ENCODE measurements at places on chromosomes 1 and 21.

GRCh38 chr1:167412072-167412471 lies 106.3 kb downstream of the CD247 start:
- no peak for DNase-seq

GRCh38 chr1:70656361-70656760 lies 245.3 kb downstream of the CTH start:
- no peak for DNase-seq

GRCh38 chr1:2277741-2278488 lies 49.8 kb downstream of the SKI start:
- no peak for DNase-seq

- no peak for DNase-seq
These were observed 68.0 kb downstream of the MEGF6 start for GRCh38 chr1:3543076-3544039.

DNA sequence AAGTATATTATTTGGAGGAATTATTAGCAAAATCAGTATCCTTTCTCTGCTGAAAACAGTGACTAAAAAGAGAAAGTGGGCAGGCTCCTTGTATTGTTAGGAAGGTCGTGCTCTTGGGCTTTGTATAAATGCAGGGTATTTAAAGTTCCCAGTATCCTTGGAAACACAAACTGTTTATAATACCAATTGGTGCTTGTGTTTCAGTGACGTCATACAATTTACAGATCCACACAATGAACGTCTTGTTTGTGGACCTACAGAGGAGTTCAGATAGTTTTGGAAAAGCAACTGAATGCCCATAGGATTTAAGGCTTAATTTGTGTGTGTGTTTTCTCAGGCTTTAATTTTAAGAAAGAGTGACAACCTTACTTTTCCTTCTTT lies 168.2 kb downstream of the RASAL2 start:
- no peak for DNase-seq

- DNase-seq = no peak
These were observed 34.8 kb downstream of the CLCA1 start for GRCh38 chr1:86503406-86504136.

DNA sequence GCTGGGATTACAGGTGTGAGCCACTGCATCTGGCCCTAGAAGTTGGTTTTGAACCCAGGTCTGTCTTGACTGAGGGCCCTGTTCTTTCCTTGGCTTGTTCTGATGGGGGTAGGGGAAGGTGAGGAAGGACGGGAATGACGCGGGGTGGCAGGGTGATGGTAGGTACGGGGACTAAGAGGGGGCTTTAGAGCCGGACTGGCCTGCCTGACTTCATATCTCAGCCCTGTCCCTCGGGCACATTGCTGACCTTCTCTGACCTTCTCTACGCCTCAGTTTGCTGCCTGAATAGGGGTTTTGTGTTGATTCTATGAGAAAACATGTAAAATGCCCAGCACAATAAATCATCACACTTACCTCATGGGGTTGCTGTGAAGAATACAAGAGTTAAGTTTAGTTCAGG lies 6.7 kb downstream of the RNF186 start:
- DNase-seq = no peak

GRCh38 chr1:227548119-227548397 lies 15.3 kb upstream of the ZNF678 start:
- no peak for DNase-seq

GRCh38 chr1:168598892-168599291 lies 22.5 kb downstream of the XCL1 start:
- DNase-seq = no peak

DNA sequence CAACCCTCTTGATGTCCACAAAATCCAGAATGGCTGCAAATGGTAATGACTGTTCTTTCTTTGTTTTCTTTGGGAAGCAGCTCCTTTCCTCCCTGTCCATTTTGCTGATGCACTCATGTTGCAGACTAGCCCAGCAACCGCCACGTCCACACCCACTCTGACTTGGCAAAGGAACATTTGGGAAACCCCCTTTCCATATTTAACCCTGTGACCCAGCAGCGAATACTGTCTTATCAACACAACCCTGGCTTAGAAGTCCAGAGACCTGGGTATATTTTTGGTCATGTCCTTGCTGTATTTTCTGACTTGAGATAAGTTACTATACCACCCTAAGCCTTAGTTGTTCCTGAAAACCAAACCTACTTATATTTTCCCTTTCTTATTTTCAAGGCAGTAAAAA lies 18.1 kb upstream of the SHE start:
- no peak for DNase-seq

GRCh38 chr1:10968411-10968826 lies 44.0 kb upstream of the TARDBP start:
- no peak for DNase-seq

GRCh38 chr1:227378181-227378580 lies 59.9 kb upstream of the CDC42BPA start:
- no peak for DNase-seq

- DNase-seq = no peak
These were observed 953 bp downstream of the PTPRU start for GRCh38 chr1:29237129-29237821.

GRCh38 chr1:192998536-192998935 lies 60.6 kb downstream of the UCHL5 start:
- DNase-seq = no peak

GRCh38 chr21:34992736-34993398 lies 56.2 kb downstream of the RUNX1 start:
- no peak for DNase-seq

DNA sequence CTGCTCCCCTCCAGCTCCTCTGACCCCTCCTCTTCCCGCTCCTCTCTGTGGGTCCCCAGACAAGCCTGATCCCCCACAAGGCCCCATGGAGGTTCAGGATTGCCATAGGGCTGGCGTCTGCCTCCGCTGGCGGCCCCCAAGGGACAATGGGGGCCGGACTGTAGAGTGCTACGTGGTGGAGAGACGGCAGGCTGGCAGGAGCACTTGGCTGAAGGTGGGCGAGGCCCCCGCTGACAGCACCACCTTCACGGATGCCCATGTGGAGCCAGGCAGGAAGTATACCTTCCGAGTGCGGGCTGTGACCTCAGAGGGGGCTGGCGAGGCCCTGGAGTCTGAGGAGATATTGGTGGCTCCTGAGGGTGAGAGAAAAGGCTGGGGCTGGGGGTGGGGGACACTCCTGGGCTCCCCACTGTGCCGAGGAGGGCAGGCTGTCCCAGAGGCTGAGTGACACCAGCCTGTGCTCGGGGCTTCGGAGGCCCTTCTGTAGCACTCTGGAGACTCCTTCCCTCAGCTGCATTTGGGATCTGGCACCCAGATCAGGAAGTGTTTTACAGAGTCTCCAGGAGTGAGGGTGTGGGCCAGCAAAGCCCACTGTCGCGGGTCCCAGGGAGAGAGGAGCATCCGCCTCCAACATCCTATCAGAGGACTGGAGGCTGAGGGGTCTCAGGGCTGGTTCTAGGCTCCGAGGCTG lies 25.9 kb downstream of the IGFN1 start:
- DNase-seq = no peak

DNA sequence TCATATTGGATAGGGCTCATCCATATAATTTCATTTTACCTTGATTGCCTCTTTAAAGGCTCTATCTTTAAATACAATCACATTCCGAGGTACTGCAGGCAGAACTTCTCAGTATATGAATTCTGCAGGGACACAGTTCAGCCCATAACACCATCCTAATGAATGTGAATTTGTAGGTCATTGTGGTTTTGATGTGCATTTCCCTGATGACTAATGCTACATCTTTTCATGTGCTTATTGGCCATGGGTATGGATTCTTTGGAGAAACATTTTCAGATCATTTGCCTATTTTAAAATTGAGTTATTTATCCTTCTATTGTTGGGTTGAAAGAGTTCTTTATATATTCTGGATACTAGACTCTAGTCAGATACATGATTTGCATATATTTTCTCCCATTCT lies 9.6 kb upstream of the RPS6KC1 start:
- DNase-seq = no peak

DNA sequence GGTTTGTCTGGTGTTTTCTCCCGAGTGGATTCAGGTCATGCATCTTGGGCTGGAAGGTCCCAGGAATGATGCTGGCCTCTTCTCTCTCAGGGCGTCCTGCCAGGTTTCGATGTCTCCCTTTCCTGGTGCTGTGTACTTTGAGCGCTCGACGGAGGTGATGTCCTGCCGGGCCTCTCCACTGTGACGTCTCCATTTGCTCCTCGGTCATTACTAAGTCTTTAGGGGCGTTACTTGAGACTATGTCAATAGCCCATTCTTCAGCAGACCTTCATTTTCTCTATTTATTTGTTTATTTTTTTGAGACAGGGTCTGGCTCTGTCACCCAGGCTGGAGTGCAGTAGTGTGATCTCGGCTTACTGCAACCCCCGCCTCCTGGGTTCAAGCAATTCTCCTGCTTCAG lies 37.2 kb upstream of the TNFRSF1B start:
- DNase-seq = no peak

DNA sequence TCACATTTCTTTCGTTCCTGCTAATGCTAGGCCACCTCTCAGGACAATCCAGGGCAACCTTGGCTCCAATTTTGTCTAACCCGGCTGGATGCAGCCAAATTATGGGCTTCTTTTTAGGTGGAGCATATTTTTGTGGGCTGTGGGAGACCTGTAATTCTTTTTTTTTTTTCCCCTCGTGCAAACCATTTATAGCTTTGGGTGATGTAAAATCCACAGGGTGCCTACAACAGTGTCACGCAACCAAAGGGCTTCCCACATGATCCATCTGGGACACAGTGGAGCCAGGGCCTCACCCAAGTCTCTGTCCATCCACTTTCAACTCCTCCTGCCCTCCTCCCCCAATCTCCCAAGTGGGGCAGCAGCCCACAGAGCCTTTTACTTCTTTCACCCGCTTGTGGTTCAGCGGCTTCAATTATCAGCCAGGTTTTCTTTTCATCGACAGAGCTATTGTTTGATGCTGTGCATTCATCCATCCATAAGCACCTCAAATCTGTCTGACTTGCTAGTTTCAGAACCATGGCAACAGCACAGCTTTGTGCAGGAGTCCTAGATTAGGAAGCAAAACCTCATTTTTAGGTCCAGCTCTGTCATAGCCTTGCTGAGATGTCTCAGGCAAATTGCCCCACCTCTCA lies 10.0 kb upstream of the OVAAL start:
- DNase-seq = no peak

- no peak for DNase-seq
These were observed 105.0 kb downstream of the FNBP1L start for GRCh38 chr1:93552741-93553455.

DNA sequence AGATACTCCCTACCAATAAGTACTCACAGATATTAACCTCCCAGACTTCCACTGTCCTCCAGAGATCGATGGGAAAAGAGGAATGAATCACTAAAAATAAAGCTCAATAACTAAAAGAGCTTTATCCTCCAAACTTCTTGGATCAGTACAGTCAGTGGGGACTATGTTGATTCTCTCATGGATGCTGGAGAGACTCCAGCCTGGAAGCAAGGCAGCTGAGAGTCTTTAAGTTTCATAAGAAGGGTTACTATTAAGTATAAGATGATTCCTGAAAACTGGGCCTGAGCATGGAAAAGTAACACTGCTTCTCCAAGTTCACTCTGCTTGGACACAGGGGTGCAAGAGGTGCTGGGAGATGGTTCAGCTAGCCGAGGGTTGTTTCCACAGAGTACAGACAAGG lies 6.2 kb upstream of the DDR2 start:
- no peak for DNase-seq

DNA sequence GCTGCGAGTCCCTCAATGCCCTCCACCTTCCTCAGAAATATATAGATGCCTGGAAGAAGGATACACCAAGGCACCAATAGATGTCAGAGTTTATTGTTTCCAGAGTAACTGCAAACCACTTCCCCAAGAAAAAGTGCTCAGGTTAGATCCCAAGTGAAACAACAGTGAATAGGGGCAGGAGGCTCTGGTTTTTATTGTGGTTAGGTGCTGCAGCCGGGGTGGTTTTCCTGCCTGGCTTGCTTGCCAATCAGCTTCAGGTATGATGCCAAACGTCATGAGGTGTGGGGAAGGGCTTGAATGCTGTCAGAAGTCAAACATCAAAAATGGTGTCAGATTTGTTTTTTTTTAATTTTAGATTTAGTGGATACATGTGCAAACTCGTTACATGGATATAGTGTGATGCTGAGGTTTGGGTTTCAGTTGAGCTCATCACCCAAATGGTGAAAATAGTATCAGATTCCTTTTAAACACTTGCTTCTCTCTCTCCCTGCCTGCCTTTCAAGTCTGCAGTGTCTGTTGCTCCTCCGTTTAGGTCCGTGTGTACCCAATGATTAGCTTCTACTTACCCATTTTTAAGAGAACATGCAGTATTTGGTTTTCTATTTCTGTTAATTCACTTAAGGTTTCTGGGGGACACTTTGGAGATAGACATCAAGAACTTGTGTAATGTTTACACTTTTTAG lies 1317.0 kb downstream of the MRPL39 start:
- peak; percentile 2 for DNase-seq

DNA sequence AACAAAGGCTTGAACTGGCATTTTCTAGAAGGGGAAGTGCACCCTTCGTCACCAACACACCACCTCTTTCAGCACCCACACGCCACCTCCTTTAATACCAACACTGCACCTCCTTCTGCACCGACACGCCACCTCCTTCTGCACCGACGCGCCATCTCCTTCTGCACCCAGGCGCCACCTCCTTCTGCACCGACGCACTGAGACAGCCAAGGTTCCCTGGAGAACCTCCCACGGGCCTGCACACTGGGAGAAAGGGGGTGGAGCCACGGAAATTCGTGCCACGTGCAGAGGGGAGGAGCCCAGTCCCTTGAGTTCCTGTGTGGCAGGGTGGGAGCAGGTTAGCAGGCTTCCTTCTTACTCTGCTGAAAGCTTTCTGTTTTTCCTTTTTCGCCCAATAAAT lies 327.9 kb upstream of the C1orf174 start:
- no peak for DNase-seq

GRCh38 chr1:8017495-8018197 lies 8.5 kb downstream of the ERRFI1 start:
- DNase-seq = no peak

- DNase-seq = no peak
These were observed 6.6 kb downstream of the IFFO2 start for GRCh38 chr1:18949686-18950400.

- DNase-seq = no peak
These were observed 99.2 kb upstream of the MROH9 start for GRCh38 chr1:170836141-170836540.

GRCh38 chr1:25628741-25629421 lies 12.3 kb downstream of the MAN1C1 start:
- DNase-seq = no peak

DNA sequence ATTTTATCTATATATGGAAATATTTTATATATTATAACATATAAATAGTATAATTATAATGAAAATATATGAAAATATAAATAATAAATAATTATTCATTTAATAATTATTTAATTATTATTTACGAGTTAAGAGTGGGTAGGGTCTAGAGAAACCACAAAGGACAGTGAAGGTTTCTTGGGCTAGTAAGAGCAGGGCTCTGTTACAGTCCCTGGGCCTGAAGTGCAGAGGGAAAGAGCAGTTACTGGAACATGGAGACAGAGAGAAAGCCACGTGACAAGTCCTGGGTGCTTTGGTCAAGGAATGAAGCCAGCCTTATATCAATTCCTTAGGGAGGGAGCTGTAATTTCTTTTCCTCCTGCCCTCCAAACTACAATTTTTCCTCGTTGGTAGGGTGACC lies 117.2 kb upstream of the OLIG2 start:
- DNase-seq = no peak

GRCh38 chr1:15946571-15947381 lies 29.1 kb downstream of the ZBTB17 start:
- no peak for DNase-seq

GRCh38 chr21:31894457-31894856 lies 21.6 kb downstream of the HUNK start:
- DNase-seq = no peak
